ENCODE measurements at places on chromosomes 16 and 17.

DNA sequence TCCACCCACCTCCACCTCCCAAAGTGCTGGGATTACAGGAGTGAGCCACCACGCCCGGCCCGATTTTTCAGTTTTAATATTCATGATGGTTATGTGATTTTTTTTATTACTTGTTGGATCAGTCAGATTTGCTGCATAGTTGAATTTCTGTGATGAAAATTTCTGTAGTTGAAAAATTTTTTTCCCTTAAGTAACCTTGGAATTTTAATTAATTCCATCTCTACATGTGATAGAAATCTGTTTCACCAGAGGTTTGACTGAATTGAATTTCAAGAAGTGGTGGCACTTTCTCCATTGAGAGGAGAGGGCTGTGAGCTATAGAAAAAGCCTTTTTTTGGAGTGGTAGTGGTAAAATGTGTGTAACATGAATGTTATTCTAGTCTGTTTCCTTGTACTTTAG, 24.7 kb downstream of the WIPF2 start:
- DNase-seq, result no peak

DNA sequence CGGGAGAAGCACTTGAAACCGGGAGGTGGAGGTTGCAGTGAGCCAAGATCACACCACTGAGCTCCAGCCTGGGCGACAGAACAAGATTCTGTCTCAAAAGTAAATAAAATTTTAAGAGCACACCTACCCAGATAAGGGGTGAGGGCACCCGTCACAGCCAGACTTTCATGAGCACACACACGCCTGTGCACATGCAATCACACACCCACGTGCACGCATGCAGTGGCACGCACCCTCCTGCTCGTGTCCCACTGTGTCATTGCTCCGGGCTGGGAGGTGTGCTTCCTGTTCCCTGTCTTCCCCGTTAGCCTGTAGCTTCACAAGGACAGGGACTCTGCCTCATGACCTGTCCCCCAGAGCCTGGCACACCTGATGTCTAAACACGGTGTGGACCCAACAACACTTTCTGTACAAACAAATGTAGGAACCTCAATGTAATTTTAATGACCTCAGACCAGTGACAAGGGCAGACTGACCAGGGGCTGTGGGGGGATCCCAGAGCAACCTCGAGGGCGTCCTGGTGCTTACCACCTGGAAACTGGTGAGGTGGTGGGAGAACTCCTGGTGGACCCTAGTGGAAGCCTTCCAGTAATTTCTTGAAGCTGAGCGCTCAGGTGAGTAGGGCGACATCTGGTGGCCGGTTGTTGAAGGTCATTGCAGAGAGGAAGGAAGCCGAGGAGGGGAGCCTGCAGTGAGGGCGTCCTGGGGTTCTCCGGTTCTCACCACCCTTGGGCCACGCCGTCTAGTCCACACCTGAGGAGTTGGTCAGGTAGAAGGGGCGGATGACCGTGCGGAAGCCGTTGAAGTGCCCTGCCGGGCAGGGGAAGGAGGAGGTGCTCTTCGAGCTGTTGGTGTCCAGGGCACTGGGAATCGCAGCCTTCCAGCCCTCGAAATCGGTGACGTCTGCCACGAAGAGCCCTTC, 8.6 kb downstream of the LGALS3BP start:
- DNase-seq, result peak; percentile 82

- no peak for DNase-seq
These were observed 183.0 kb downstream of the PHKB start for GRCh38 chr16:47644166-47644565.

- DNase-seq, result no peak
These were observed 1.3 kb upstream of the TRPV1 start for GRCh38 chr17:3610523-3610922.

- no peak for DNase-seq
These were observed 18.2 kb upstream of the BHLHA9 start for GRCh38 chr17:1251866-1252608.

DNA sequence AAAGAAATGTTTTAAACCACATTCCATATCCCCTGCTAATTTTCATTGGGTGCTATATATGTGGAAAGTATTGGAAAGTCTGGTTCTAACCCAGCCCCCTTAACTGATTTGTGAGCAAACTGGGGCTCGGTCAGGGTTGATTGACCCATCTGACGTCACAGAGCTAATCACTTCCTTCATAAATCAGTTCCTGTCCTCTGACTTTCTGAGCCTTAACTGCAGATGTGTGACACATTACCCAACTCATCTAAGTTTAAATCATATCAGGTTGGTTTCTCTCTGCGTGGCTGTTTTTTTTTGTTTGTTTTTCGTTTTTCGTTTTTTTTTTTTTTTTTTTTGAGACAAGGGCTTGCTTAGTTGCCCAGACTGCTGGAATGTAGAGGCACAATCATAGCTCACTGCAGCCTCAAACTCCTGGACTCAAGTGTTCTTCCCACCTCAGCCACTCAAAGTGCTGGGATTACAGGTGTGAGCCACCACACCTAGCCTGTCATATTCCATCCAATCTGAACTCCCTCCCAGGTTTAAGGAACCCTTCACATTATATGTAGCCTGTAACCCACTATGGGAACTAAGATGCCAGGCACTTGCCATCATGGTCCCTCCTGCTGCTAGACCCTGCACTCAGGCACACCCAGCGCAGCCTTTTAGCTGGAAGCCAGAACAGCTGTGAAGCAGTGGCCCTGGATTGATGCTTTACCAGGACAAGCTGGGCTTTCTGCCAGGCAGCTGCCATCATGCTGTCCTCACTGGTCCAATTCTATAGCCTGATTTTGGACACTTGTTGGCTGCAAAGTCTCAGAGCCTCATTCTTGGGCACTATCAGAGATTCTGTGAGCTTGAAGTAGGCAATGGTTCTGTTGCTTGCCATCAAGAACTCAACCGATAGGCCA, 6.9 kb upstream of the BPTF start:
- no peak for DNase-seq

- DNase-seq, result no peak
These were observed 6.2 kb downstream of the STXBP4 start for GRCh38 chr17:54974759-54975158.

DNA sequence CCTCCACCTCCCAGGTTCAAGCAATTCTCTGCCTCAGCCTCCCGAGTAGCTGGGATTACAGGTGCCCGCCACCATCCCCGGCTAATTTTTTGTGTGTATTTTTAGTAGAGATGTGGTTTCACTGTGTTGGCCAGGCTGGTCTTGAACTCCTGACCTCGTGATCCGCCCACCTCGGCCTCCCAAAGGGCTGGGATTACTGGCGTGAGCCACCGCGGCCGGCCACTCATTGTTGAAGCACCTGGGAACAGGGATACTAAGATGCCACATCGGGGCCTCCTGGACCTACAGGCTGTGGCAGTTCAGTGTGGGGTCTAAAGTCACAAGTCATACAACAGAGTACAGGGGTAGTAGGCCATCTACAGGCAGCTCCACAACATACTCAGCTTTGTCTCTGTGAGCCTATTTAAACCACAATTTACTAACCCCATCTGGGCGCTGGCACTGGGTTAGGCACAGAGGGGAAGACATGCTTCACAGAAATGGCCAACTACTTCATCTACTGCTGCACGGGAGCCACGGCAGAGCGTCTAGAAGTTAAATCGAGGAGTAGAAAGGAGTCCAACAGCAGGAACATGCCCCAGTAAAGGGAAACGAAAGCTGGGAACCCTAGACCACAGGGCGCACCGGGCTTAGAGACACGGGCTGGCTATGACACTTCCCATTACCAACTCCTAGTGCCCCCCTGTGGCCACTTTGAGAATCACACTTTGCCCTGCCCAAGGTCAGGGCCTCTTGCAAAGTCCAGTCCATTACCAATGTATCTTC, 4.3 kb downstream of the VAMP2 start:
- peak; percentile 99 for DNase-seq

- DNase-seq, result no peak
These were observed 12.2 kb downstream of the WSCD1 start for GRCh38 chr17:6082335-6082734.

- DNase-seq, result no peak
These were observed 11.7 kb downstream of the TRAF4 start for GRCh38 chr17:28755486-28755885.
